ENCODE measurements at places on chromosomes 2 and 18. TPM values are rescaled to one million over a fixed set of nuclear protein-coding genes. Genes with fewer than 3 reads are reported as not detected.

The LRRC30 gene
- not detected for total RNA-seq

The HJURP gene
- total RNA-seq, result not detected

The NEDD4L gene
- total RNA-seq, result 49.3 TPM

DNA sequence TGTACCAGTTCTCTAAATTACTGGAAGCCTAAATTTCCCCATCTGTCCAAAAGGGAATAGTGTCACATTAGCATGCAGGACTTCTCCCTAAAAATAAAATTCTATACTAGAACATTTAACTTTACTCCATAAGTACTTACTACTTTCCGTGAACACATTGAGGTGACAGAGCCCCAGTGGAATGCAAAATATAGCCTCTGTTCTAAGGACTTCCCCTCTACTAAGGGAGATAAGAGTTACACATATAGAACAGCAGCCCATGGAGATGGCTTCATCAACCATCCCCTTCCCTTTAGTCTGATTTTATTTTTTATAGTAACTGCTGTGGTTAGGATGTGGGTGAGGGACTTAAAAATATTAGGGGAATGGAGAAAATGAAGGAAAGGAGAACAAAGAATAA is 68.9 kb upstream of the STPG4 start:
- DNase-seq, result no peak

- no peak for DNase-seq
These were observed 18.4 kb downstream of the RBKS start for GRCh38 chr2:27871802-27872201.

DNA sequence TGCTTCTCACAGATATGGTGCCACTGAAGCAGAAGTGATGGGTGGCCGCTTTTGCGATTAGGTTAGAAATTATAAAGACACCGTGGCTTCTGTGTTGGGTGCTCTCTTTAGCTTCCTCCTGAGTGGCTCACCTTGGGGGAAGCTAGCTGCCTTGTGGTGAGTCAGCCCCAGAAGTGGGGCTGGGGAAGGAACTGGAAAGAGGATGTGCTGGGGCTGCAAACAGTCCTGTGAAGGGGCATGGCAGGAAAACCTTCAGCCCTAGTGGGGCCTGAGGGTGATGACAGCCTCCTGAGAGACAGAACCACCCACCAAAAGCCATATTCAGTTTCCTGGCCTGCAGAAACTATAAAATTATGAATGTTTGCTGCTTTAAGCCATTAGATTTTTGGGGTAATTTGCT is 8.9 kb upstream of the ASB18 start:
- no peak for DNase-seq

DNA sequence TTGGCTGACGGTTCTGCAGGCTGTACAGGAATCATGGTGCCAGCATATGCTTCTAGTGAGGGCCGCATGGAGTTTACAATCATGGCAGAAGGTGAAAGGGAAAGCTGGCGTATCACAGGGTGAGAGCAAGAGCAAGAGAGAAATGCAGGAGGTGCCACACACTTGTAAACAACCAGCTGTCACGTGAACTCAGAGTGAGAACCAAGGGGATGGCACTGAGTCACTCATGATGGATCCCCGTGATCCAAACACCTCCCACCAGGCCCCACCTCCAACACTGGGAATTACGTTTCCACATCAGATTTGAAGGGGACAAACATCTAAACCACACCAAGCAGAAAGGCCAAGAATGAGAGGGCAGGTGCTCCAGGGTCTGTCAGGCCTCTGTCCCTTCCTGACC is 185.0 kb upstream of the PID1 start:
- DNase-seq, result no peak

DNA sequence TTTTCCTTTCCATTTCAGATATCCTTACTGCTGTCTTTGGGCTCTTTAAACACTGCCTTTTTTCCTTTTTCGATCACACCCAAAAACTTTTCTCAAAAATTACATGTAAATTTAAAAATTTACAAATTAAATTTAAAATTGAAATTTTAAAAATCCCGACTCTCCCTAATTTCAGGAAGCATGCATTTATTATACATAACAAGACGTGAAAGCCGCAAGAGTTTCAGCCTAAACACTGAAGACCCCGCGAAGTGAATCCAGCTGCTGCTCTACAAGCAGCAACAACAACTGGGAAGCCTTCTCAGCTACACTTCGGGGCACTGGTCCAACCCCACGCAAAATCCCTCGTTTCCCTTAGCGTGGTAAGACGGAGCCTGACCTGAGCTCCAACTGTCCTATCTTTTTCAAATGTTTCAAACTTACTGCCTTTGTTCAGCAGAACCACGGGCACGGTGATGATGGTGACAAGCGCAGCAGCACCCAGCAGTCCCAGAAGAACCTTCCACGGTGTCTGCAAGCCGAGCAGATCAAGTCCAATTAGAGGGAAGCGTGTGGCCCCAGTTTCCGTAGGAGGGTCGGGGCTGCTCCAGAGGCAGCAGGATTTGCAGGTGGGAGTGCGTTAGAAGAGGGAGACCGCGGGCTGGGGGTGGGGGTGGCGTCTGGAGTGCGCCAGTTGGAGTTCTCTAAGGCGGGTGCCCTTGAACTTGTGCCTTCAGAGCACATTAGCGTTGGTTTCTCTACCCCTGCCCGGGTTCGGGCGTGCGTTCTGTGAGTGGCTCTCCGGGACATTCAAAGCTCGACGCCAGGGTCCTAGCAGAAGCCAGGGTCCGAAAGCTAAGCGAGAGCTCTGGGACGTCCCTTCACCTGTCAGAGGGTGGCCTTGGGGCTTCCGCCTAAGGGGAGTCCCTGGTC is 783 bp downstream of the DPP4 start:
- DNase-seq, result no peak

GRCh38 chr2:212484563-212485080 is 54.0 kb downstream of the ERBB4 start:
- no peak for DNase-seq

- DNase-seq, result no peak
These were observed 373.0 kb downstream of the RIT2 start for GRCh38 chr18:42742474-42742873.

- no peak for DNase-seq
These were observed 262.5 kb downstream of the TGIF1 start for GRCh38 chr18:3712491-3712890.

GRCh38 chr2:54619660-54620231 is 103.7 kb upstream of the EML6 start:
- DNase-seq, result no peak

- no peak for DNase-seq
These were observed 159.2 kb downstream of the RAPGEF4 start for GRCh38 chr2:172894689-172895387.

DNA sequence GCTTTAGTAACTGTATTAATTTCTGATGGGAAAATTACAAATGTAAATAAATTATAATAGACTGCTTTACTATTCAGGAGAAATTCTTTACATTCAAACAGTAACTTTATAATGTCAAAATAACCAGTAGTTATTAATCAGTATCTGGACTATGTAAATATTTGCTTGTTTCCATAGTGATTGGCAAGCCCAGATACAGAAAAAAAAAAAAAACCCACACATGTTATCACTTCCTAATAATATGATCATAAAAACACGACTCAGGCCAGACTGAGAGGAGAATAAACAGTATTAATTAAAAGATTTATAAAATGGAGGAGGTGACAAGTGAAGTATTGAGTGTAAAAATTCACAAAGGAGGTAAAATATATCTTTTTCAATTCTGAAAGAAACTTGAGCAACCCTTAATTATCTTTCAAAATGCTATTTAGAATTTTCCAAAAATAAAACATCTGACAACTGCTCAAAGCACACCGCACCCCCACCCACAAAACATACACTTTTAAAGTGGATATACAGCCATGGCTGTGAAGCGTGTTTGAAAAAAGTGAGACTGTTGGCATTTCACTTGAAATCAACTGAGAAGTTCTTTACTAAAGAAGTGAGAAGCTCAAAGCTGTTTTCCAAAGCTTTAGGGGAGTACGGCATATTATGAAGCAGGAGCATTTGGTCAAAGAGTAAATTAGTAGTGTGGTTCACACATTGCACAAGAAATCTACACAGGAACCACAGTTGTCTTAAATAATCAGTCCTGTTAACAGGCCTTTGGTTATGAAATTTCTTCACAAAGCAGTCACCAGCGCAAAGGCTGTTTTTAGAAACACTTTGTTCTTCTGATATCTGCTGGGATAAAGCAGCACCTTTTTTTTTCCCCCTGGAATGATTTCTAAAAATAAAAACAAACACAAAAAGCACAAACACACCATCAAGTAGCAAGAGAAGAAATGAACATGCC is 475.8 kb downstream of the TXNL1 start:
- no peak for DNase-seq

DNA sequence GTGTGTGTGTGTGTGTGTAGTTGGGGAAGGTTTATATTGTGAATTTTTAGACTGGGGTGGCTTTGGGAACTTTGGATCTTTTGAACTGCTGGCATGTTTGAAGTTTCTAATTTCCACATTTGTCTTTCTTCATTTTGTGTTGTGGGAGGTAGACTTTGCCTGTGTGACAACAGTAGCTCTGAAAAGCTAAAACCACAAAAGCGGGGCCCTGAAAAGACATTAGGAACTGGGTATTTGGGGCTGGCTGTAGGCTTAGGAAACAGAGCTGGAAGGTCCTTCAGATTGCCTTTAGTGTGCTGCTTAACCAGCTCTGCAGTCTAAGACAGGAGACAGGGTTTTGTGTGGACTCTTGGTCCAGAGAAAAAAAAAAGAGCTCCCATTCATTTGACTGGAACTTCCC is 27.2 kb upstream of the DOCK10 start:
- no peak for DNase-seq

DNA sequence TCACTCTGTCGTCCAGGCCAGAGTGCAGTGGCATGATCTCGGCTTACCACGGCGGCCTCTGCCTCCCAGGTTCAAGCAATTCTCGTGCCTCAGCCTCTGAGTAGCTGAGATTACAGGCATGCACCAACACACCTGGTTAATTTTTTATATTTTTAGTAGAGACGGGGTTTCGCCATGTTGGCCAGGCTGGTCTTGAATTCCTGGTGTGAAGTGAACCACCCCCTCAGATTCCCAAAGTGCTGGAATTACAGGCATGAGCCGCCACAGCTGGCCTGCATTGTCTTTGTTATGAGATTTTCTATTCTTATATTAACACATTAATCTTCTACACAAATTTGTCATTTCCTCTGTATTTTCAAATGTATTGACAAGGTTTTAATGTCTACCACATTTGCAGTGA is 75.2 kb downstream of the SEPTIN10 start:
- no peak for DNase-seq

GRCh38 chr2:66364495-66365333 is 70.2 kb upstream of the MEIS1 start:
- DNase-seq, result no peak

All from cardiac septum (tissue), 1 donor.